ENCODE measurements at places on chromosomes 12 and 14.
A peak's percentile ranks its signal among the peaks of the same experiment; 100 is the strongest.

DNA sequence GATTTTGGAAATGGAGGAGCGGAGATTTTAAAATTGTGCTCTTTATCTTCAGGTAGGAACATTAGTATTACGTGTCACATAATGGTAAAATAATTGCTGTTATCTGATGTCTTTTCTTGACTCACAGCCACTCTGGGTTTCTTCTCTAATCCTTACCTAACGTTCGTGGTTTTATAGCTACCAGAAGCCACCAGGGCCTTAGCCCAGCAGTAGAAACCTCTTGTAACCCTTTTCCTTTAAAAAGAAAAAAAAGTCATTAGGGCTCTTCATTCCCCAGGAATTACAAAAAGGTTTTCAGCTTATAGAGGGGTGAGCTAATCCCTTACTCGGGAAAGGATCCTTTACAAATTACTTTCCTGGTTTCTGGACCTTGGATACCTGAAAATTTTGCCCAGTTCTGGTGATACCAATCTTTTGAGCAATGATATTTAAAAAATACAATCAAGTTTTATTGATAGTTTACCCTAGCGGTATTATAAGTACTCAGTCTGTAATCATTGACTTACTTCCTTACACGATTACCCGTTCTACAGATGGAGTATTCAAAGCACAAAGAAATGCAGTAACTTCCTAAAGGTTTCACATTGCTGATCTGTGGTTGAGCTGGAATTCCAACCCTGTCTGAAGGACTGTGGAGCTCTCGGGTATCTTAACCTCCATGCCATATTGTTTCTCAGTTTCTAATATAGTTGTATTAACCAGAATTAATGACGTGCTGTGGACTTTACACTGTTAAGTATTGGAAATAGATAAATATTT, 1.6 kb downstream of the GABARAPL1 start:
- no peak for DNase-seq

- peak; percentile 40 for DNase-seq
These were observed 114.5 kb downstream of the RAD51B start for GRCh38 chr14:67934087-67934486.

DNA sequence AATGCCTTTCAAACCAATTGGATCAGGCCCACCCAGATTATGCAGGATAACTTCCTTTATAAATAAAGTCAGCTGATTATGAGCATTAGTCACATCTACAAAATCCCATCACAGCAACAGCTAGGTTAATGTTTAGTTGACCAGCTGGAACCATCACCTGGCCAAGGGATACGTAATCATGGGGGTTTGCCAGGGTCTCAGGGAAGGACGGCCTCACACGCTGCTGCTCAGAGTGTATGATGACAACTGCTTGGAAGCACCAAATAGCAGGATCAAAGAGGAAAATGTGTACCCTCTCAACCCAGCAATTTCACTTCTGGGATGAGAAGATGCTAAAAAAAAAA, 162.6 kb downstream of the SLC15A4 start:
- no peak for DNase-seq

- DNase-seq, result no peak
These were observed 3.6 kb downstream of the TNS2 start for GRCh38 chr12:53053218-53054111.

DNA sequence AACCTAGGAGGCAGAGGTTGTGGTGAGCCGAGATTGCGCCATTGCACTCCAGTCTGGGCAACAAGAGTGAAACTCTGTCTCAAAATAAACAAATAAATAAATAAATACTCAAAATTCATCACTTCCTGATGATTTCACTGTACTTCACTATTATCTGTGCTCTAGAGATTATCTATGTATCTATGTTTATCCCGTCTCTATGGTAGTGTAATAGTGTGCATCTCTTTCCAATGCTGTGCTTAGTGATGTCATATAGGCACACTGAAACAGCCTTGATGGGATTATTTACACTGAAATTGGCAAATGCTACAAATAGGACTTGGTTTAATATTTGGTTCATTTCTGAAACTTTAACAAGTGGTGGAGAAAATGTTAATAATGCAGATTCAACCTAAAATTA, 6.5 kb downstream of the CAPS2 start:
- no peak for DNase-seq

DNA sequence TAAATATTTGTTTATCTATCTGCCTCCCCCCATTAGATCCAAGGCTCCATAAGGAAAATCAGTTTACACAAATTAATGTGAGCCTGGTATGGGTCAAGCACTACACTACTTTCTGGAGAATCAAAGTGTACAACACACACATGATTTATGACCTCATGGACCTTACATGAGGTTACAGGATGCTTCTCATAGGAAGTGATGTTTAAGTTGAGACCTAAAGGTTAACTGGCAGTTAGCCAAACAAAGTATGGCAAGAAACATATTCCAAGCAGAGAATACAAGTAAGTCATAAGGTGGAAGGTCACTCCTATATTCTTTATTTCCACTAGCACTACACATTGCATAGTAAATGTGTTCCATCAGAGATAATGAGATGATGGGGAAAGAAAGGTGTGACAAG, 39.2 kb downstream of the OSBPL8 start:
- DNase-seq, result no peak

DNA sequence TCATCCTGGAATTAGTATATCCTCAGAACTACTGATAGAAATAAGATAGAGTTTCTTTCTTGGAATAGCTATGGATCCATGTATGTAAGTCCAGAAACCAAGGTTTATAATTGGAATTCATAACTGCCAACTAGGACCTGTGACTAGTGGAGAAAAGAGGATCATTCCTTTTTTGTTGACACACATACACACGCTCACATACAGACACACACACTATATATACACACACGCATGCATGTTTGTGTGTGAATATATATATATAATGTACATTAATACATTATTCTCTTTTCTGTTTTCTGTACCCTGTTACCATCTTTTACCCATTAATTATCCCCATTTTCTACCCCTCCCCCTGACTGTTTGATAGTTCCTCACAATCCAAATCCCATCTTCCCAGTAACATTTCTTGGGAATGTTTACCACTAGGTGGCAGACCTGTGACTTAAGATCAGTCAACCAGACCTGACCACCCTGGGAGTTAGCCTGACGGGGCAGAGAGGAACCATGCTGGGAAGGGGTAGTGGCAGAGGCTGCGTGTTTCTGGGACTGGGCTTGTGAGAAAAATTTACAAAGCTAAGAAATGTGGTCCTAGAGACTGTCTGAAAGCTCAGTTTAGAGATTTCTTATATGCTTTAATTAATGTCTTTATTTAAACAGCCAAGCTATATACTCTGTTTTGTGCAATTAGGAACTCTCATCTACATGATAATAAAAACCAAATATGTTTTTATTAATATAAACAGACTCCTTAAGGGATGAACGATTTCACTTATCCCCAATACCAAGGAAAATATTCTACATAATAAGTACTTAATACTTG, 308.0 kb downstream of the PPFIA2 start:
- peak; percentile 12 for DNase-seq

DNA sequence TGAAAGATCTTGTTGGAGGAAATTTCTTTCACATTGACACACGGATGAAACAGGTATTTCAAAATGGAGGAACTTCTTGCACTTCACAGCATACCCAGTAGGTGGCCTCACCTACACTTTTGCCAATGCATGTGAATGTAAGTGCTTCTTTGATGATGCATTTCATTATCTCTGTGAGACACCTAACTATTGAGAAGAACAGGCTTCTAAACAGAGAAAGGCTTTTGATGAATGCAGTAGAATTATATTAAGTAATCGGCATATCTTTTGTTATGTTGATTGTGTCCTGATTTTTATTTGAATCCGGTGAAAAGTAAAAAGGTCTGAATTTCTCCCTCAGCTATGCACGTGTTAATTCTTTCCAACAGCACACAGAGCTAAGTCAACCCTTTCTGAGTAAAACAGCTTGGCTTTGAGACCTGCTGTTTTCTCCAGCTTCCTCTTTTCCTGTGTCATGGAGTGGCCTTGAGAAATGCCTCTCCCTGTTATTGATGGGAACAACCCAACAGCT, 399.0 kb downstream of the NAV3 start:
- DNase-seq, result peak; percentile 13

GRCh38 chr12:57836442-57837375, 9.8 kb downstream of the CTDSP2 start:
- peak; percentile 63 for DNase-seq

DNA sequence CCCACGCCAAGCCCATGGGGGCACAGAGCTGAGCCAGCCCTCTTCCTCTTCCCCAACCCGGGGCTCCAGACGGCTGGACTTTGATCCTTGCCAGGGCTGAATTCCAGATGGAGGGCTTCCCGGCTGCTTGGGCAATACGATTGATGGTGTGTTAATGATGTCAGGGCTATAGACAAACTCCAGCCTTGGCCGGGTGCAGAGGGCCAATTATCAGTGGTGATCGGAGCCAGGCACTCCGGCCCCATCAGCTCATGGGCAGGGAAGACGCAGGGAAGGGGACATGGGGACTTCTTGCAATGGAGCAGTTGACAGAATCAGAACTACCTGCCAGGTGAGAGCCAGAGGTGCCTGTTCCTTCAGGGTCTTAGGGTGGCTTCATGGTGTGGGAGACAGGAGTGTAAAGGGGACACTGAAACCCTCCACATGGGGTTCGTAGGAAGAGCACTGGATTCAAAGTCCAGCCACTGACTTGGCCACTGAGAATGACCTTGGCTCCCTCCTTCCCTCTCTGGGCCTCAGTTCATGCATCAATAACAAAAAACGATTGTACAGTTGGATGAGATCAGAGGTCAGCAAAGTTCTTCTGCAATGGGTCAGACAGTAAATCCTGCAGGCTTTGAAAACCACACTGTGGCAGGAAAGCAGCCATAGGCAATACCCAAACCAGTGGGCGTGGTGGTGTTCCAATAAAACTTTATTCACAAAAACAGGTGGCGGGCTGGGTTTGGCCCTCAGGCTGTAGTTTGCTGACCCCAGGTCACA, 333.7 kb downstream of the MED13L start:
- no peak for DNase-seq

DNA sequence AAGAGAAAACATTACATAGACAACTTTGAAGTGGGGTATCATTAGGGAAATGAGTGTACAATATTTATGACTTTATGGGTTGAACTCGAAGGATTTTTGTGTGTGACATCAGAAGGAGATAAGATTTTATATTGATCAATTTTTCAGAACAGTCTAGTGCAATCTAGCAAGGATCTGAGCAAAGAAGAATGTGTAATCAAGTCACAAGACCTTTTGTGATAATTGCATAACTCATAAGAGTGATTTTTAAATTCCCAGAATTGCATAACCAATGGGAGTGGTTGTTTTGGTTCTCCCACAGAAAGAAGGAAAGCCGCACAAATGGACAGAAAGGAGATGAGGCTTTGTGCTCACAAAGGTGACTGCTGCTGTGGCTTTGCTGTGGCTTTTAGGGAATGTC, 441.8 kb upstream of the FLRT2 start:
- DNase-seq, result no peak

DNA sequence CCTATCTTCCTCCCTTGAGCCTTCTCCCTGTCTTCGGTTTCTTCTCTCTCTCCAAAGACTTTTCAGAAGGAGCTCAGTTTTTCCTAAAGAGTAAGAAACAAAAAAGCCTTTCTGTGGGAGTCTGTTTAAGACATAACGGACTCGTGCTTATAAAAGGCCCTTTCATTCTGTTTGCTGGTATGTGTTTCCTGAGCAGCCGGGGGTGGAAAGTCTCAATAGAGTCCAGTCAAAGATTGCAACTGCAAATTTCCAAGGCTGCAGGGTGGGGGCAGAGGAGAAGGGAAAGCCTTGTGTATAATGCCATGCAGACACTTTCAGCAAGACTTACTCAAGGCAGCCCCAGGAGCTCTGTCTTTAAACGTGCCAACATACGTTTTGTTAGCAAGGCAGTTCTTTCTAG, 62.2 kb downstream of the GNG2 start:
- DNase-seq, result no peak

- DNase-seq, result no peak
These were observed 37.6 kb downstream of the SPTSSA start for GRCh38 chr14:34424488-34424887.

DNA sequence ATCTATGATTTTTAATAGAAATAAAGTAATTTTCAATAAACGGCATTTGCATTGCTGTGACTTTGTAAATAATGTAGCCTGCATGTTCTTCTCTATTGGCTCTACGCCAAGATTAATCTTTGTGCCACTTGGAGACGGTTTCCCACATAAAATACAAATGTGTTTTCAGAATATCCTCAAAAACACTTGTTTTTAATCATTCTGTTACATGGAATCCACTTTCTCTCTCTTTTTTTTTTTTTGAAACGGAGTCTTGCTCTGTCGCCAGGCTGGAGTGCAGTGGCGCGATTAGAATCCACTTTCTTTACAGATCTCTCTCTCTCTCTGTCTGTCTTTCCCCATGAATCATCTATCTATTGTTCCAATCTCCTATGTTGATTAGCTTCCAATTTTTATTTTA, 22.8 kb upstream of the SSPN start:
- no peak for DNase-seq

DNA sequence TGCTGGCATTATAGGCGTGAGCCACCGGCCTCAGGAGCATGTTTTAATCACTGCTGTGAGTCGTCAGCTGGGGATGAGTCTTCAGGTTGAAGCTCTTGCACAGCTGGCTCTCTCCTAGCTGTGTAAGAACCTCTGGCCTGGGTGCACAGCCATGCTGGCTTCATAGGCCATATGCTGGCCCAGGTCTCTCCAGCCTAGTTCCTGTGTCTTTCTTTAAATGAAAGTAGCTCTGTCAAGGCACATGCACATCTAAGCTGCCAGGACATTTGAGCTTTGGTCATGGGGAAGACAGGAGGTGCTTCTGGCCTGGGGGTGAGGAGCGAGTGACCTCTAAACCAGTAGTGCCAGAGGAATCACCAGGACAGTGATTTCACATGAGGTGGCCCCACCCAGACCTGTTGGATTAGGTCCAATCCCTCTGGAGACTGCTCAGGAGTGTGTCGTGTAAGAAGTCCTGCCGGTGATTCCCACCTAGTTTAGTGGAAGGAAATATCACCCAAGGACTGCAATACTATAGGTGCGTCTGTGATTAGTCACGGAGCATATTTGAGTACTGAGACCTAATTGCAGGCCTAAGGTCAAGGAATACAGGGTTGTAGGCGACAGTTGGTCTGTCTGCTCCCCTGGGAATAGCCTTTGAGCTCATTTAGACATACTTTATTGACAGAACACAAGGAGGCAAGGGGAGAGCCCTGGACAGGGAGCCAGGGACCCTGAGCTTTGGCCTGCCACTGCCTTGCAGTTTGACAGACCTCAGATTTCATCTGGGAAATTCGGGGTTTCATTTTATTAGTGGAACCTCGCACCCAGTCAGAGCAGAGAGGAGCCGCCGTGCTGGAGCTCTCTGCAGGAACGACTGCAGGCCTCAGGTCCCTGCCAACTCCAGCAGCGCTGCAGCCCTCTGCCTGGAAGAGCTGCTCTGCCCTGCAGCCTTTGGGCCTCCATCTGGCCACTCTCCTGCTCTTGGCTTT, 67.0 kb downstream of the ANKRD9 start:
- DNase-seq, result no peak

- no peak for DNase-seq
These were observed 524.8 kb downstream of the FUT8 start for GRCh38 chr14:65937079-65937959.
